ENCODE measurements at places on chromosomes 7 and 10.

- DNase-seq, result no peak
Measured at GRCh38 chr10:6580279-6581029, 378 bp upstream of the PRKCQ start.

DNA sequence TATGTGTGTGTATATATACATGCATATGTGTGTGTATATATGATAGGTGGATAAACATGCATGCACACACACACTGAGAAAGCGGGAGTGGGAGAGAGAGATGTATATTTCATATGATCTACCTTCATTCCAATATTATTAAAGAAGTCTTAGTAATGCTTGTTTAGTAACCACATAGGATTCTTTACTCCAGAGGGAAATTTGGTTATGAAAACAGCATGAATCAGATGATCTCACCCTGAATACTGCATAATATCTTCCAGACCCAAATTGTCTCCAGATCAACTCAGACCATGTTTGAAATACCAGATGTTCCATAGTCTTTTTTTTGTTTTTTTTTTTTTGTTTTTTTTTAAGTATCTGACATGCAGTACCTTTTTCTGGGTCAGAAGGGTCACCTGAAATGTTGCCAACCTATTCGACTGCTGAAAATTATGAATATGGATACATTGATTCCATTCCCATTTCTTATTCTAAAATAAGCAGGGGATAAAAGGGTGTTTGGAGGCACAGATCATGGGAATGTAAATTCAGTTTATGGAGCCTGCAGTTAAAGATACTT lies 17.4 kb downstream of the TES start:
- DNase-seq, result no peak

DNA sequence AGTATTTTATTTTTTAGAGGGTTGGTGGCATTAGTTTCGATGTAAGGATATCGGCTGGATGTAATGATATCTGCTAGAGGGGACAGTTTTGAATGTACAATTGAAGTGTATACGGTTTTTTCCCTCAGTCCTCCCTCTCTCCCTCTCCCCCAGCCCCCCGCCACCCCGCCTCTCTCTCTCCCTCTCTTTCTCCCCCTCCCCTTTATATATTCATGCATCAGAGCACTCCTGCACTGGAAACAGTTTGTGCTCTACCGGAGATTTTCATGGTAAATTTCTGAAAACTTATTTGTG lies 1.6 kb downstream of the GLCCI1 start:
- DNase-seq, result peak; percentile 12

- DNase-seq, result no peak
Measured at GRCh38 chr7:94303695-94304094, 91.0 kb upstream of the COL1A2 start.

- no peak for DNase-seq
Measured at GRCh38 chr7:148368562-148368961, 222.0 kb upstream of the C7orf33 start.

- peak; percentile 7 for DNase-seq
Measured at GRCh38 chr7:53111031-53111430, 75.6 kb downstream of the POM121L12 start.

DNA sequence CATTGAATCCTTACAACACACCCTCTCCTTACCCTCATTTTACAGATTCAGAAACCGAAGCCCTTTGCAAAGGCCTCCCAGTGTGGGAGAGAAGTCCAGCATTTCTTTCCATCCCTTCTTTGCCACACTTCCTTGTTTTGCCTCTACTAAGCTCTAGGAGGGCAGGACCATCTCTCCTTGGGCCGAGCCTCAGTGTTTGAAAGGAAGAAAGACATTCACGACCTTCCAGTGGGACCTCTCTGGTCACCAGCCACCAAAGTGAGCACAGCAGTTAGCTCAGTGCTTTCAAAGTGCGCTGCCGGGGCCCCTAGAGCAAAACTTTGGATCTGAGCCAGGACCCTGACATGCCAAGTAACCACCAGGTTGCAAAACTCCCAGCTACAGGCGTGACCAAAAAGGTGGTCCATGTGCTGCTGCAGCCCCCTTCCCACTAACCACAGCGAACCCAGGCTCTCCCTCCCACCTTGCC lies 12.4 kb downstream of the CTBP2 start:
- DNase-seq, result no peak

- peak; percentile 63 for DNase-seq
Measured at GRCh38 chr10:23067939-23068775, 27.2 kb upstream of the MSRB2 start.

- no peak for DNase-seq
Measured at GRCh38 chr10:15735763-15736162, 16.0 kb upstream of the ITGA8 start.

DNA sequence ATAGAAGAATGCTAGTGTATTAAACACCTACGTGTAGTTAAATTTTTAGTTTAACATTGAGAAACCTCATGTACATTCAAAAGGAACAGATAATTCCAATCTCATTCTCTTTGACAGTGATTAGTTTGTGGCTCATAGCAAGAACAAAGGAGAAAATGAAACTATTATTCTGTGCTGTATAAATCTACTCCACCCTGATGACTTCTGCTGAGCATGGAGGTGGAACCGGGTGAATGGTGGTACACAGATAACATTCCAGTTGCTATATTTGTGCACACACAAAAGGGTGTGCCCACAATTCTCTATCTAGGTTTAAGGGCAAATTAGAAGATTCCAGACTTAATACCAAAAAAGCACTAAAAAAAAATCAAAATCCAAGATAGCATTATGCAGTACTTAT lies 17.0 kb upstream of the RALA start:
- no peak for DNase-seq

DNA sequence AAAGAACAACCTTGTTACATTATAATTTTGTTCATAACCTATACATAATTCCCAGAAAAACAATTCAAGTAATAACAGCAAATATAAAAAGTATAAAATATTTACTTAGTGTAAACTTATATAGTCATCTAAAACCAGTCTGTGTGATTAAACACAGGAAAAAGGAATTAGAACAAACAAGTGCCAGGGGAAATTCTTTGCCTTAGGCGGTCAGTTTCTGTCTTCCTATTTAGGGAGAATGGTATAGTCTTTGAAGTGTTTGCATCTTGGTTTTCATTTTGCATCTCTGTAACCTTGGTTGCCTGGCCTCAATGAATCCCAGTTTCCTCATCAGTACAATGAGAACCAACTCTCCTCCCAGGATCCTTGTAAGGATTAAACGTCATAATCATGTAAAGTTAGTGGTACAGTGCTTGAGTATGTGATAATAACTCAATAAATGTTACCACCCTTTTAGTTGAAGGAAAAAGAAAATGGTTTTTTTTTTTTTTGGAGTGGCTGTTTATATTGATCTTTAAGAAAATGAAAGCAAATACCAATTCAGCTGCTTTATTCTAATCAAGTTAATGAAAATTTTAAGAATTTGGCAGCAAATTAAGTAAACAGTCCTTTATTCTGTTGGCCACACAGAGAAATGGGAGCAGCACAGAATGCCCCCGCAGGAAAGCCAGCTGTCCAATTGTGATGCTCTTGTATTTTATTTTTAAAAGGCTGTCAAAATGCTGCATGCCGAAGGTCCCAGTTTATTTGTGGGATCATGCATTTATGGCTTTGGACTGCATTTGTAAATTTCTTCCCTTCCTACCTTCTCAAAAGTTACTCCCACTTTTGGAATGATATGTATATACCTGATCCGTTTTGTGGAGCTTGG lies 61.8 kb downstream of the SHH start:
- no peak for DNase-seq

- DNase-seq, result no peak
Measured at GRCh38 chr10:132396494-132397035, 435 bp upstream of the PWWP2B start.

DNA sequence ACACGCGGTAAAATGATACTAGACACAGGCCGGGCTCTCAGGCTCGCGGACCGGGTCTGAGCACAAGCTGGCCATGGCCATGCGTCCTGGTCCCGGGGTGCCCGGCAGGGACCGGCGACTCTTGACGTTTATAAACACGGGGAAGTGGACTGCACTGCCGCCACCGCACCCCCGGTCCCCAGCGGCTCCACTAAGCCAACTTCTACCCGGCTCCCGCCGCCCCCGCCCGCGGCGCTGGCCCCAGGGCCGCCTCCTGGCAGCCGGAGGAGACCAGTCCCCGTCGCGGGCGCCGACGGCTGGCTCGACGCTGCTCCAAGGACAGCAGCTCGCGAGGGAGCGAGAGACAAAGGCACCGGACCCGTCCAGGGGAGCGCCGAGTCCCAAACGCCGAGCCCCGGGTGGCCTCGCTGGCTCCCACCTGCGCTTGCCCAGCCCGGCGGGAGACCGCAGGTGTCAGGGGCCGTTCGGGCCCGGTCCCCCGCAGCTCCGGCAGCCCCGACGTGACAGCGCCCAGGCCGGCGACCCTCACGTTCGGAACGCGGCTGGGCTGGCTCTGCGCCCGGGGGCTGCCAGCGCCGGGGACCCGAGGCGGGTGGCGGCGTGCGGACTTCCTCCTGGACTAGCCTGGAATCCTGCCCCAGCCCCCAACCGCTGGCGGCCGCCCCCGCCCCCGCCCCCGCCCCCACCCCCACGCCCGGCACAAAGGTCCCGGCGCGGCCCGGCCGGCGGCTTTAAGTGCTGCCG lies 517 bp downstream of the ITGB1 start:
- DNase-seq, result no peak

DNA sequence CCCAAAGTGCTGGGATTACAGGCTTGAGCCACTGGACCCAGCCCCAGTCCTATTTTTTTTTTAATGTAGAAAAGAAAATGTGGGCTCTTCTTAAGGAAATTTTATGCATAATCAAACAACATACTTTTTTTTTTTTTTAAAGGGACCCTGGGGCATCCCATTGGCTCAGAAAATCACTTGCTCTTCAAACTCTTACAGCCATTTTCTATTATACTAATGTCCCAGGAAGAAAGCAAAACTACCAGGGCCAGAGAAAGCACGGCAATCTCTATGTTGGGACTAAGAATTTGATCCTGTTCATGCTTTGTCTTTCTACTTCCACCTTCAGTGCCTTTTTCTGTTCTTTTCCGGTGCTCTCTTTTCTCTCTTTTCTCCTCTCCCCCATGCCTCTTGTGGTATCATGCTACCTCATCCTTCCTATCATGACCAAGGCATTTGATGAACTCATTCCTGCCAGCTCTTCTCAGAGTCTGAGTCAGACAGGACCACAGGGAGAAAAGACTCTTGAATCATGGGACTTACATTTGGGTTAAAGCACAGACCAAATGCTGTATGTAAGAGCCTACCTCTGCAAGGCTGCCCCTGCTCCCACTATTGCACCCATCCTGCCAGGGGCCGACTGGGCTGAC lies 76.4 kb upstream of the CCNY start:
- no peak for DNase-seq

DNA sequence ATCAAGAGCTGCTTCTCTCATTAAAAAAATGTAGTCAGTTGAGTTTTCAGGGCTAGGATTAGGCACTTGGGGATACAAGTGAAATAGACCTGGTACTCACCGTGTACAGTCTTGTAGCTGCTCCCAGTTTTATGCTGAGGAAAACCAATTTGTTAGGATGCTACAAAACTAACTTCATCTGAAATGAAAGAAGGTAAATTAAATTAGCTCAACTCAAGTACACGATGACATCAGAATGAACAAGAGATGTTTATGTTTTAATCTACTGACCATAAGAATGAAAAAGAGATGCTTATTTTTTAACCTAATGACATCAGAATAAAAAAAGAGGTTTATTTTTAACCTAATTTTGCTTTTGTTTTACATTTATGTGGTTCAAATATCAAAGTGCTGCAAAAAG lies 73.7 kb downstream of the AP3M1 start:
- DNase-seq, result no peak
